ENCODE measurements at places on chromosomes 1 and 21. TPM values are rescaled to one million over a fixed set of nuclear protein-coding genes. Genes with fewer than 3 reads are reported as not detected.

DNA sequence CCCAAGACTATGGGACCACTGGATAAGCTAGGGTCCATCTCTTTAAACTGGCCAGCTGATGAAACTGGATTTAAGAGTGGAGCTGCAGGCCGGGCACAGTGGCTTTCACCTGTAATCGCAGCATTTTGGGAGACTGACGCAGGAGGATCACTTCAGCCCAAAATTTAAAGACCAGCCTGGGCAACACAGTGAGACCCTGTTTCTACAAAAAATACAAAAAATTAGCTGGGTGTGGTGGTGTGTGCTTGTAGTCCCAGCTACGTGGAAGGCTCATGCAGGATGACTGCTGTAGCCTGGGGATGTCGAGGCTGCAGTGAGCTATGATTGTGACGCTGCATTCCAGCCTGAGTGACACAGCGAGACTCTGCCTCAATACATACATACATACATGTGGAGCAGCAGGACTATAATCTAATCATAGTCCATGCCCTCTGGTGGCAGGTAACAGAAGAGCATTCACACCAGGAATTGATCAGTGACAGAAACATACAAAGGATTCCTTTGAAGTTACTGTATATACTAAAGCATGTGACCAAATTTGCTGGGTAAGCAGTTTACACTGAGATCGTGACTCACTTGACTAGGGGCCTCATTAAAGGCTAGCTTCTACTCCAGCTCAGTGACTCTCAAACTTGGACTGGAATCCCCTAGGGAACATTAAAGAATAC lies 101.5 kb upstream of the SLFNL1 start:
- DNase-seq, result no peak

The LYSMD1 gene
- 18.1 TPM for polyA plus RNA-seq

- DNase-seq, result no peak
Measured at GRCh38 chr1:150696590-150696989, 364 bp downstream of the GOLPH3L start.

DNA sequence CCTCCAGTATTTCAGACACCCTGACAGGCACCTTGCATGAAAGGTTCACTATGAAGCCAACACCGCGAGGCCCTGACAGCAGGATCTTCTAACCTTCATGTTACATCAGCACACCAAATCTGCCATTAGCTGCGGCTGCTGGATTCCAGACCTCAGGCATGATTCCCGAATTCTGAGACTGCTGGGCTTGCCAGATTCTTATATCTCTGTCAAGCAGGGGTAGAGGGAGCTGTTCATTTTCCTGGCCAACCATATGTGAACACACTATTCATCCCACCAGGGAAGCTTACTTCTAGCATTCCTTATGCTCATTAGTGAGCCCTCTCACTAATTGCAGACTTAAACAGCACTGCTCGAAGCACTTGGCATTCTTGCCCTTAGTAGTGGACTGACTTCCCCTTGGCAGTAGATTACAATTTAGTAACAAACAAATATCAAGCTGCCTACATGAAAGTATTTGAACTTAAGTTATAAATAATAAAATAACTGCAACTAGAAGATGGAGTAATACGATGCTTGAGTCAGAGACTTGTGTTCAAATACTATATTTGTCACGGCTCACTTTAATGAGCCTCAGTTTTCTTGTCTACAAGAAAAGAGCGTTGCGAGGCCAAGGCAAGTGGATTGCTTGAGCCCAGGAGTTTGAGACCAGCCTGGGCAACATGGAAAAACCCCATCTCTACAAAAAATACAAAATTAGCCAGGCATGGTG lies 43.3 kb downstream of the NID1 start:
- no peak for DNase-seq

GRCh38 chr21:30689822-30690221 lies 28.8 kb downstream of the KRTAP21-3 start:
- no peak for DNase-seq

DNA sequence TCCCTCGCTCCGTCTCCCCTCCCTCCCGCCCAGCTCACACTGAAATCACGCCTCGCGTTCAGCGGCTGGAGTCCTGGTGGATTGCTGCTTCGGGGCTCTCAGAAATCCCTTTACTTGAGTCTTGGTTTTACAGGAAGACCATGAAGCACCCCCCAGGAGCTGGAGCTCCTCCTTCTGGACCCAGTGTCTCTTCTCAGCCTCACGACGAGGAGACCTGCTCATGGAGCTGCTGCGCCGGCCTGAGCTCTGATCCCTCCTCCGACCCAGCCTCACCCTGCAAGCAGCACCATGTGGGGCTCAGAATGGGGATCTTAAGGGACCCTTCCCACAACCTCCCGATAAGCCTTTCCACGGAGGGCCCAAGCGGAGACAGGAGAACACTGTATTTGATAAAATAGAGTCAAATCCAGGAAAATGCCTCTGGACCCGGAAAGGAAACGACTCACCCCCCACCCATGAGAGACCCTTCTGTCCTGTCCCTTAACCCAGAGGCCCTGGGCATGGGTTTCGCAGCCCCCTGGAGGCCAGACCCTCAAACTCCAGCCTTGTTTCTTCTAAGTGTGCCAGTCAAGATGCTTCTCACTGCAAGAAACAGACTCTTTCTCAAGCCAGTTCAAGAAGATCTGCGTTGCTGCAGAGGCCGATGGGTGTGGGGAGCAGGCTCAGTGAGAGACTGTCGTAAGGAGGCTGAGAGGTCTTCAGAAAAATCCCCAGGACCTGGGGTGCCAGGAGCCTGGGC lies 26.1 kb downstream of the PDE9A start:
- no peak for DNase-seq

The OR2T11 gene
- not detected for polyA plus RNA-seq

The TFF3 gene
- polyA plus RNA-seq, result 3.7 TPM

The CRYBG2 gene
- polyA plus RNA-seq, result 1.0 TPM

- DNase-seq, result no peak
Measured at GRCh38 chr1:205261946-205262691, 34.4 kb downstream of the TMCC2 start.

Measured in right renal cortex interstitium (tissue), 3 donors.